ENCODE measurements at places on chromosomes 1 and 21.

- DNase-seq = no peak
These were observed 37.7 kb downstream of the MARK1 start for GRCh38 chr1:220565670-220566069.

- no peak for DNase-seq
These were observed at the start of gene LAPTM5 for GRCh38 chr1:30757352-30758120. TSS of gene LAPTM5 (minus strand) at chr1:30757774. CDS start at chr1:30757745, 29 bp downstream.

DNA sequence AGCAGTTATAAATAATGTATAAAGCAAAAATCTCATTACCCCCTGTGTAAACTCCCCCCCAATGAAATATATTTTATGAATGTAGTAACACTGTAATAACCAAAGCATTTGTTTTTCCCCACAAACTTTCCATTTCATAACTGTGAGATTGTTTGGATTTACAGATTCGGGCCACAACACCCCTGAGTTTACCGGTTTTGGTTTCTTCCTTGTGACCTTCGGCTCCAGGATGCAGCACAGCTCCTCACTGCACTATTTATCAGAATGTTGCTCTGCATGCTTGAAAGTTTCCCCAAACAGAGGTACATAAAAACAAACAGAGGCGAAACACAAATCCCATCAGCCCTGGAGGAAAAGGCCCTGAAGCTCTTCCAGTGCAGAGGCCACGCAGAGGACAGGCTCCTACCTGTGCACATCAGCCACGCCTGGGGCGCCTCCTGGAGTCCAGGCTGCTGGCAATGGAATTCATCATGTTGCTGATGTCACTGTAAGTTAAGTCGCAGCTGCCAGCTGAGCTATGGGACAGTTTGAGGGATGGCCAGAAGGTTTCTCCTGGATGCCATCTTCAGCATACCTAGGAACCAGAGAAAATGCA is 122.0 kb downstream of the LMO4 start:
- no peak for DNase-seq

DNA sequence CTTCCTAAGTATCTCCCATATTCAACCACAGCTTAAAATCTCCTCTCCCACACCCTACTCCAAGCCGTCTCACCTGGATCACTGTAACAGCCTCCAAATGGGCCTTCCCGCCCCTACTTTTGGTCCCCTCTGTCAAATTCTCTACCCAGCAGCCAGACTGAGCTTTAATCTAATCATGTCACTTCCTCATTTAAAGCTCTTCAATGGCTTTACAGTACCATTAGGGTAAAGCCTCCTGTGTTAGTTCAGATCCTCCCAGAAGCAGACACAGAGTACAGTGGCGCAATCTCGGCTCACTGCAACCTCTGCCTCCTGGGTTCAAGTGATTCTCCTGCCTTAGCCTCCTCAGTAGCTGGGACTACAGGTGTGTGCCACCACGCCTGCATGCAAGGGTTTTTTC is 46.8 kb upstream of the PSEN2 start:
- no peak for DNase-seq

- DNase-seq = no peak
These were observed 136.9 kb downstream of the BARHL2 start for GRCh38 chr1:90580176-90580575.

GRCh38 chr21:30206551-30207251 is 9.2 kb downstream of the CLDN8 start:
- no peak for DNase-seq

- DNase-seq = no peak
These were observed 132.4 kb downstream of the HMGB4 start for GRCh38 chr1:33996281-33996680.

DNA sequence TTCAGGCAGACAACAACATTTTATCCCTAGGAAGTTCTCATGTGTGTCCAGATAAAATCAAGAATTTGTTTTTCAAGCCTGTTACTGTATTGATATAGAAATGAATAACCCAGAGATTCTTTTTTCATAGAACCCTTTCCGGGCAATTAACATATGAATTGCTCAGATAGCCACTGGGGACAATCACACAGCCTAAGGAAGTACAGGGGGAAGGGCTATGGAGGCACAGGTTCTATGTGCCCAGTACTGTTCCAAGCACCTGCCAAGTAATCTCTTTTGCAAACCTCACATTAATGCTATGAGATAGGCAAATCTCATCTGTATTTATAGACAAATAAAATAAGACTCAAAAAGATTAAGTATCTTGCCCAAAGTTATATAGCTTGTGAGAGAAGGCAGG is 84.9 kb downstream of the NTNG1 start:
- no peak for DNase-seq

DNA sequence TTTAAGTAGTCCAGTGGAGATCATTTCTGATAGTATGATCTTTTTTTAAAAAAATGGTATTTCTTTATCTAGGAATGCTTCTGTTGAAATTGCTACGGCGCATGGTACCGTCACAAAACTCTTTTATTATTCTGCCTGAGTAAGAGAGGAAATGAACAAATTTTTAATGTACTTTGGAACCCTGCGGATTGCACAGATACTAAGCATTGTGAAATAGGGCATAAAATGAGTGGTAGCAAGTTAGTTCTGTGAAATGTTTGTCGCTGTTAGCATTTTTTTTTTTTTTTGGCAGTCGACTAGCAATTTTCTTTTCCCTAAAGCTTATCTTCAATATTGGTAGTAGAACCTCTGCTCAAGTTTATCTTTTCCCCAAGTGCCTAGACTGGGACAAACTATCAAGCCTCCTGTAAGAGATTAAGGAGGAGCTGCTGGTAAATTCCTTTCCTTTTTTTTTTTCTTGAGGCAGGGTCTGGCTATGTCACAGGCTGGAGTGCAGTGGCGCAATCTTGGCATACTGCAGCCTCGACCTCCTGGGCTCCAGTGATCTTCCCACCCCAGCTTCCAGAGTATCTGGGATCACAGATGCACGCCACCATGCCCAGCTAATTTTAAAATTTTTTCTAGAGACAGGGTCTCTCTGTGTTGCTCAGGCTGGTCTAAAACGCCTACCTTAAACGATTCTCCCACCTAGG is 2.2 kb downstream of the ITSN1 start:
- DNase-seq = no peak

GRCh38 chr1:229170274-229170673 is 100.6 kb upstream of the RAB4A start:
- no peak for DNase-seq

GRCh38 chr21:44949161-44949778 is 9.4 kb downstream of the SLX9 start:
- DNase-seq = no peak

DNA sequence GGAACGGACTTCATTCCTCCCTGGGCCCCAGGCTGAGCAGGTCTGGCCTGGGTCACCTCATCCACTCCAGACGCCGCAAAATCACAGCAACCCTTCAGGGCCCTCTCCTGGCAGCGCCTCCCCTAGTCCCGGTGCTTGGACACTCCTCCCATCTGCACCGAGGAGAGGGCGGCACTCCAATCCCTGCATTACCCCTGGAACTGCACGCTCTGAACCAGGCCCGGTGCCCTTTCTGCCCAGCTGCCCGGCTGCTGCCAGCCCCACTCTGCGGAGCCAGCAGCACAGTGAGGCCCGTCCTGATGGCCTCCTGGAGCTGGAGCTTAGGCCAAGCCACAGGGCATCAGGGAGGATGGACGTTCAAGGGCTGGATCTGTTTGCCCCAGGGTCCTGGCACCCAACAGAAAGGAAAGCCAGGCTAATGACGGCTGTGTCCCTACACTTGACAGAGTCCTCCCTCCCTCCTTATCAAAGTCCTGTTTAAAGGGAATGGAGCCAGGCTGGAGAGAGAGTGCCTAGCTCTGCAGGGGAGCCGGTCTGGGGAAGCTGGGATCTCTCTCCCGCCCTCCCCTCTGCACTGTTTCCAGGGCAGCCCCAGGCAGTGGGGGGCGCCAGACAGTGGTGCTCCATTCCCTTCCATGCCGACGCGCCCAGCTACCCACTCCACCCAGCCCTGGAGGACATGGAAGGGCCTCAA is 12.7 kb downstream of the COL6A2 start:
- no peak for DNase-seq

GRCh38 chr21:37800456-37801061 is 115.7 kb downstream of the KCNJ6 start:
- DNase-seq = no peak

DNA sequence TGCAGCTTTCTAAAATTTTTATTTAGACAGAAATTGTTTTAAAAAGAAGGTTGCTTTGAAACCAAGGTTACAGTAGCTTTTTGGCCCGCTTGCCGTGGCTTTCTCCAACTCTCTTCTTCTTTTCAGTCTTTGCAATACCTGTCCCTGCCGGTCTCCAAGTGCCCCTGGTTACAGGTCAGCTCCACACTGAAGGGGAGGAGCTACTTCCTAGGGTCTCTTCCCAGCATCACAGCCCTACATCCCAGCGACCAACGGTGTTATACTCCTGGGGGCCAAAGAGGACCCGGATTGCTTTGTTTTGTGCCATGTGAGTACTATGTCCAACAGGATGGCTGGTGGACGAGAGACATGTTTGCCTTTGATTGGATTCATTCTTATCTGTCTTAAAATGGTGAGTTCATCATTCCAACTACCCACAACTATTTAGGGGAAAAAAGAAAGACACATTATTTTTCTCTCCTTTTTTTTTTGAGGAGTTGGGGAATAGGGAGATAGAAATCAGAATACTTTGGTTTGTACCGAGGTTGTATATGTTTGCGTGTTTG is at the start of gene FNDC7:
FNDC7 (plus strand) TSS at position 303 of the 545 bp plus-strand sequence; CDS start at position 329, 26 bp downstream.
- no peak for DNase-seq

DNA sequence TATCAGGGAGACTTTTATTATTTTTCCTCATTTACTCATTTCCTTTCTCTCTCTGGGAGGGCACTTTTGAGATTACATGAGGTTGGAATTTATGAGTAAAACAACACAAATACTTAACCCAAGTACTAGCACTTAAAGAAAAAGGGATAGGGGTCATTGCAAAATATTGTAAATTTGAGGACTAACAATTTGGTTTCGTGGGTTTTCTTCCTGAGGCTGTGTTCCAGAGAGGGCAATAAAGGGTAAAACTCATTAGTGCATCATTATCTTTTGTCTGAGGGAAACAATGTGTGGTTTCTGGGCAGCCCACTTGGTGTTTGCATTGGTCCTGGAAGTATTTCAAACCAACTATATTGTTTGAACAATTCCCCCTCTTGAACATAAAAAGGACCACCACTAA is 96.5 kb downstream of the GREM2 start:
- DNase-seq = no peak

DNA sequence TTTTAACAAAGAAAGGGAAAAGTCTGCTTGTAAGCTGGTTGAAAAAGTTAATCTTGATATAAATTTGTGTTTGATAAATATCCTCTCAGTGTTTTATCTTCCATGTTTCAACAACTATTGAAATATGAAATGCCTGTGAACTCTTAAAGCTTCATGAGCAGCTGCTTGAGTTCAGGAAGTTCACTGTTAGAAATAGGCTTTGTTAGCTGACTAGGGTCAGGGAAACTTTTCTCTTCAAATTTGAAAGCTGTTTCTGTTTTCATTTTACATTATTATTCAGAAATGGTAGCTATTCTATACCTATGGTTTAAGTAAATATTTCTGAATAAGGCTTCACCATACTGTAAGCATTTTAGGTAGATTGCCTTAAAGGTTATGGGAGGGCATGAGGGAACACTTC is 191.7 kb downstream of the HS2ST1 start:
- DNase-seq = no peak

GRCh38 chr1:174954671-174955669 is 44.8 kb upstream of the CACYBP start:
- no peak for DNase-seq

- DNase-seq = no peak
These were observed 56.5 kb downstream of the GATAD2B start for GRCh38 chr1:153866045-153866850.

DNA sequence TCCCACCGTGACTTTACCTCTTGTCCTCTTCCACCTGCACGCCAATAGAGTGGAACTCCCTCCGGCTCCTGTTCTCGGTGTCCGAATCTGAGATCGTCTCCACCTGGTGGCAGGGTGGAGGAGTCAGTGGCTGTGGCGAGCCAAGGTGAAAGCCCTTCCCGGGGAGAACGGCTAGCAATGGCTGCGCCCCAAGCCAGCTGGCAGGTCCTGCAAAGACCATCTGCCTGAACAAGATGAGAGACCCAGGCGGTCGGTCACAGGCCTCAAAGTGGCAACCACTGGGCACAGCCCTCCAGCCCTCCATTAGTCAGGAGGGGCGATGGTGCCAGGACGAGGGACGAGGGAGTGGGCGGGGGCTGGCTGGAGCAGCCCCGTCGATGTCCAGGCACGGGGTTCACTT is 25.4 kb upstream of the SMIM12 start:
- DNase-seq = no peak

- DNase-seq = no peak
These were observed 4.9 kb downstream of the DNTTIP2 start for GRCh38 chr1:93874025-93874651.

DNA sequence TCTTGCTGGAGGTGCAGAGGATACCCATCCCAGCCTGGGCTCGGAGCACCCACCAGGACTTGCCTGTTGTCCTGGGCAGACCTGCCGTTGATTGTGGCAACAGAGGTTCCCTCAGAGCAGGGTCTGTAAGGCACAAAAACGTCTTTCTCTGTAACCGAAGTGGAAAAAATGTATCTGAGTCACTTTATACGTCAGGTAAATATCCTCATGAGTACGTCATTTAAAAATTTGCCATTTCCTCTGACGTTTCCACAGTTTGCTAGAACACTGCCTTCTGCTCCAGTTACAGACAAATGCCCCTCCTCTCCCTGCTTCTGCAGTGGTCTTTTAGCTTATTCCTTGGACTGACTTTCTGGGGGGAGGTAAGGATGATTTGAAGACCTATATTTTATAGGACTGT is 326.8 kb downstream of the HHAT start:
- no peak for DNase-seq

- DNase-seq = no peak
These were observed 86.8 kb upstream of the VAV3 start for GRCh38 chr1:108051631-108052377.

- no peak for DNase-seq
These were observed 12.0 kb downstream of the TMEM81 start for GRCh38 chr1:205072286-205072685.

- DNase-seq = no peak
These were observed 11.9 kb downstream of the RGS8 start for GRCh38 chr1:182672487-182672836.

DNA sequence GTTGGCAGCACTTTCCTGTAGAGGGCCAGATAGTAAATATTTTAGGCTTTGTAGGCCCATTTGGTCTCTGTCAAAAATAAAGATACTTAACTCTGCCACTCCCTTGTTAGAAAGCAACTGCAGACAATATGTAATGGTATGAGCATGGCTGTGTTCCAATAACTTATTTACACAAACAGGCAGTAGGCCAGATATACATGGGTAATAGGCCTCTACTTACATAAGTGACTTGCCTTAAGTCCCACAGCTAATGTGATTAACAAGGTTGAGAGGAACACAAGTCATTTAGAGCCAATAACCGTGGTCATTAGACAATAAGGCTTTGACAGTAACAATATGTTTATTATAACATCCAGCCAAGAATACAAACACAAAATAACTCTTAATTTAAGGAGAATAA is 17.4 kb downstream of the CCT8 start:
- no peak for DNase-seq

GRCh38 chr1:71270394-71270915 is 189.6 kb upstream of the ZRANB2 start:
- DNase-seq = no peak

DNA sequence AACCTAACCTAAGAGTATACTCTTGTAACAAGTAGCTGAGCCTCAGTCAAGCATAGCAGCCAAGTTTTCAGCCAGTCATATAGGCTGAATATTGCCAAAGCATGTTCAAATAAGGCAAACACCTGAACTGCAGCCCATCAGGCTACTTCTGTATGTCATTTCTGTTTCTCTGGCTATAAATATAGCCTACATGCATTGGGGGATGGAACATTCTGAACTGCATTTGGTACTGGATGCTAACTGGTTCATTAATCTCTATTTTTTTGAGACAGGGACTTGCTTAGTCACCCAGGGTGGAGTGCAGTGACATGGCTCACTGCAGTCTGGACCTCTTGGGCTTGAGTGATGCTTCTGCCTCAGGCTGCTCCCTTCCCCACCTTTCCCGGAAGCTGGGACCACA is 37.3 kb downstream of the MAST2 start:
- peak; percentile 16 for DNase-seq

All from GM13976 (cell line).